ENCODE measurements at places on chromosomes 4 and X.

DNA sequence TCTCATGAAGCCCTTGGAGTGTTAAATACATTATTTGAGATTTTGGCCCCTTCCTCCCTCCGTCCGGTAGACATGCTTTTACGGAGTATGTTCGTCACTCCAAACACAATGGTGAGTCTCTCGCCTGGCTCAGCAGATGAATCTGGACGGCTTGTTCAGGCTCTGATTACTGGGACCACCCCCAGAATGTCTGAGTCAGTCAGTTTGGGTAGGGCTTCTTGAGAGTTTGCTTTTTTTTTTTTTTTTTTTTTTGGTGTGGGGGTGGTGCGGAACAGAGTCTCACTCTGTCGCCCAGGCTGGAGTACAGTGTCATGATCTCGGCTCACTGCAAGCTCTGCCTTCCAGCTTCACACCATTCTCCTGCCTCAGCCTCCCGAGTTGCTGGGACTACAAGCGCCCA is 62.4 kb upstream of the MSANTD1 start:
- no peak for DNase-seq

DNA sequence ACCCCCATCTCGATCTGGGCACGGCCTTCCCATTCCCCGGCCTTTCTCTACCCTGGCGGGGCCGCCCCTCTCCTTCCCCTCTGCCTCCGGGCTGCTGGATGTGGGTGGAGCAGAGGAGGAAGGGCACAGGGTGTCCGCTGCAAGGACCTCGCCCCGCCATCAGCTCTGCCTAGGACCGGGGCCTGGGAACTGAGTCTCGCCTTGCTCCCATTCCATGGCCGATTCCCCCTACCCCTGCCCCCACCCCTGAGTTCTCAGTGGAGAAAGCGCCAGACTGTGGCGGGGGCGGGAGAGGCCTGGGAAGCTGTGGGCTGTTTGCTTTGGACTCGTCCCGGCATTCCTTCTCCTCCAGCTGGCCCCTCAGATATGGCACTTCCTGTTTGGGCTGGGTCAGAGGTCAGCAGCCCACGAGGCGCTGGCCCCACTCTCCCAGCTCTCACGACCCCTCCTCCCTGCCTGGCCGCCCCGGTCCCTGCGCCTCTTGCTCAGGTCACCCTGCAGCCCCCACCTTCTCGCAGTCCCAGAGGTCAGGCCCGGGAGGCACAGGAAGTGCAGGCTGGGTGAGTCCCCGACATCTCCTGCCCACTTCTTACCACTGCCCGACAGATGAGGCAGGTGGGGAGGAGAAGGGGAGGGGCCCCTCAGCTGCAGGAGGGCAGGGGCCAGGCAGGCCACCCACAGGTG is 6.4 kb upstream of the BGN start:
- DNase-seq, result no peak

- DNase-seq, result no peak
Observed at GRCh38 chr4:73007526-73008100, 61.9 kb downstream of the COX18 start.

DNA sequence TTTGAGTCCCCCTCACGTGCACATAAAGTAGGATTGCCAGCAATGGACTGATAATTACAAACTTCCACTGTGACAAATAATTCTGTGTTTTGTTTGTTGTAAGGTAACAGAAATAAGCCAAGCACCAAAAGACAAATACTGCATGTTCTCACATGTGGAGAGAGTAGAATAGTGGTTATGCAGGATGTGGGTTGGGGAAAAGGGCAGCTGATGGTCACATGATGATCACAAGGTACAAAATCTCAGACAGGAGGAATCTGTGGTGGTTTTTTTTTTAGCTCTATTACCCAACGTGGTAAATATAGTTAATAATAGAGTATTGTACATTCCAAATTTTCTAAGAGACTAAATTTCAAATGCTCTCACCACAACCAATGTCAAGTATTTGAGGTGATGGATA is 182.3 kb downstream of the BANK1 start:
- DNase-seq, result no peak

DNA sequence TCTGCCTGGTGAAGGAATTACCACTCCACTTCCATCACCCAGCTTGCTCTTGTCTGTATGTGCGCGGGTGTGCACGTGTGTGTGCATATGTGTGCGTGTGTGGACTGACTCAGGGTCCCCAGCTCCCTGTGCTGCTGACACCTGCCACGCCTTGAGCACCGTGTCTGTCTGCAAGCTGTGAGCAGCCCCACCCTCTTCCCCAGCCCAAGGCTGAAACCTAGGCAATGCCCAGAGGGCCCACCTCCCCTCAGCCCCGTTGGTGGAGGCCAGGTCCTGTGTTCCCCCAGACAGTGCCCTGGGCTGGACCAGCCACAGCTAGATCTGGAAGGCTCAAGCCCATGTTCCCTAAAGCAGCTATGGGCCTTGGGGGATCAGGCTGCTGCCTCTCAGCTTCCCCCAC is 2.0 kb upstream of the CCNQ start:
- no peak for DNase-seq

DNA sequence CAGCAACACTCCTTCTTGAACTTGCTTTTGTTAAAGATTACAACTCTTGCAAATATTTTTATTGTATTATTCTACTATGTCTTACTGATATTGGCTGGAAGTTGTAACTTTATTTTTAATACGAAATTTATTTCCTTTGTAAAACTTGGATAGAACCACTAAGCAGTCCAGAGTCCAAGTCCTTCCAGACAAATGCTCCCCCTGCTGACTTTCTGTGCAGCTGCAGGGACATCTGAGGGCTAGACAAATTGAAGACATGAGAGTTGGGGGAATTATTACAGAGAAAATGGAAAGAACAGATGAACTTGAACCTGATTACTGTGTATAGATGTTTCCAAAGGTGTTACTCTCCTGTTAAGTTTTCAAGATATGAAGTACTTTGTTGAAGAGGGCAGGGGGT is 238.8 kb downstream of the GRIA3 start:
- DNase-seq, result no peak

DNA sequence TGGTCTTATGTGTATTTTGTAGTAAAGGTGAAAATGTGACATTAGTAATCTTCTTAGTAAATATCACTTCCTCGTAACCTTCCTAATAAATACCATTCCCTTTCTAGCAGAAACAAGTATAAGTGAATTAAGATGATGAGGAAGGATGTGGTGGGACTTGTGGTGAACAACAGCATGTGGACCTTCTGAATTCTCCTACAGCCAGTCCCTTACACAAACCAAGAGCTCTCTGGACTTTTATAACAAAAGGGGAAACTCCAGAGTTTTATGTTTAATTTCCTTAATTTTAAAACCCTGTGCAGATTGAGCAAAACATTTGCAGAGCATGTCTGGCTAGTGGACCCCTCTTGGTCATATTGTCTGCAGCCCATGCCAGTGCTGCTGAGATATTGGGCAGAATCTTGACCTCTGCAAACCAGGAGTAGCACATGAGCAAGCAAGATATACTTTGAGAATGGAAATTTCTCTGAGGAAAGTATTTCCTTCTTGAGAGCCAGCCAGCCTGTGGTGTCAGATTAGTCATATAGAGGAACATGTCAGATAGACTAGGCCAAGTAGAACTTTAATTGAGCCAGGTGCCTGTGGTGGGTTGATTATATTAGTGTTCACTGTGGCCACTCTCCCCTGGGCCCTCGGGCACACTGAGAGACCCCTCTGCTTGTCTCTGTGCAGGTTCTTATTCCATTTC is 328.2 kb downstream of the DKK2 start:
- DNase-seq, result no peak

- no peak for DNase-seq
Observed at GRCh38 chrX:13195340-13195739, 124.5 kb downstream of the ATXN3L start.

- DNase-seq, result no peak
Observed at GRCh38 chr4:3036131-3036952, 38.0 kb downstream of the HTT-AS start.

DNA sequence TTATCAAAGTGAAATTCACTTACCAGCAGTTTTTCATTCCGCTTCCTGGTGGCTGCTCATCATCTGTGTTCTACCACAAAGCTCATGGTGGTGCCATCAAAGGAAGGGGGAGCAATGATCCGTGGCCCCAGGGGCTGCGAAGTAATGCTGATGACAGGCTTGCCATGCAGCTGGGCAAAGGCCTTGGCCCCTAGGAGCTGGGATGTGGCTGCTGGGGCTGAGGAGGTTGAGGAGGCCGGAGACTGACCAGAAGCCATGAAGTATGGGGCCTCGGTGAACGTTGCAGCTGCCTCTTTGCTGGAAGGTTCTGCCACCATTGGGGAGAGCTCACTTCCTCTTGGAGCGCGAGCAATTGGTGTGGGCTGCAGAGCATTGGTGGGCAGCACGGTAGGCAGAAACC is 8.4 kb downstream of the C4orf54 start:
- no peak for DNase-seq

- DNase-seq, result no peak
Observed at GRCh38 chrX:120813982-120814381, 61.7 kb downstream of the CT47B1 start.

DNA sequence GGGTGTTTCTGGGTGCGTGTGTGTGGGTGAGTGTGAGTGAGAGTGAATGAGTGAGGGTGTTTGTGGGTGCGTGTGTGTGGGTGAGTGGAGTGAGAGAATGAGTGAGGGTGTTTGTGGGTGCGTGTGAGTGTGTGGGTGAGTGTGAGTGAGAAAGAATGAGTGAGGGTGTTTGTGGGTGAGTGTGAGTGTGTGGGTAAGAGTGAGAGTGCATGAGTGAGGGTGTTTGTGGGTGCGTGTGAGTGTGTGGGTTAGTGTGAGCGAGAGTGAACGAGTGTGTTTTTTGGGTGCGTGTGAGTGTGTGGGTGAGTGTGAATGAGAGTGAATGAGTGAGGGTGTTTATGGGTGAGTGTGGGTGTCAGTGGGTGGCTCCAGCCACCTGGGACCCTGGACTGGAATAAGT is 1676.1 kb upstream of the TENM3 start:
- DNase-seq, result no peak

- DNase-seq, result no peak
Observed at GRCh38 chr4:82624819-82625218, 63.0 kb upstream of the TMEM150C start.

GRCh38 chr4:77911091-77911490 is 48.5 kb downstream of the MRPL1 start:
- DNase-seq, result no peak

- peak; percentile 5 for DNase-seq
Observed at GRCh38 chrX:33434256-33435092, 223.1 kb upstream of the DMD start.

GRCh38 chr4:70892086-70892769 is 9.9 kb upstream of the MOB1B start:
- no peak for DNase-seq

DNA sequence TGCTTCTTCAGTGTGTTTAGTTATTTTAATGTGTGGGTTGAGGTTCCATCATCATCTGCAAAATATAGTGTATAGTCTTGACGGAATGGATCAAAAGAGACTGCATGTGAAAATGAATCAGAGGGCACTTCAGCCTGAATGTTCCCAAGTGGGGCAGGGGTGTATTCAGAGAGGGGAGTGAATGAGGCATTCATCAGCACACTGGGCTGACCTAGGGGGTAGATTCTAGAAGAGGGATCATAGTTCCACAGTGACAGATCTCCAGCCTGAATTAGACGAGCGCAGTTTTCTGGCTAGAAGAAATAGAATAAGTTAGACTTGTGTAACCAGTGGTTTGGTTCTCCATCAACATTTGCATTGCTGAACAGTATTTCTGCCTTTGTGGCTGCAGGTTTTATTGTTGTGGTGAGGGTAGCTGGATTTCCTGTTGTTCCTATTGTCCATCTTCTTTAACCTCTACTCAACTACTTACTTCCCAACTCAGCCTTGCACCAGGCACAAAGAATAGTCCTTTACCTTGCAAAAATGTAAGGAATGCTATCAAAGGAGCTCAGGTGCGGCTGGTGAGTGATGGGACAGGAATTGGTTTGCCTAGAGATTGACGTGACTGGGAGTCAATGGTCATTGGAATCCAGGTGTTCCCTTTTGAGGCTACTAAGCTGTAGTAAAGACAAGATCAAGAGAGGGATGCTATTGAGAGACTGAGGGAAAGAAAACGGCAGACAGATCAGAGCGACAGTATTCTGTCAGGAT is 50.9 kb downstream of the NAP1L5 start:
- DNase-seq, result peak; percentile 54

GRCh38 chr4:64464581-64464980 is 55.3 kb upstream of the TECRL start:
- no peak for DNase-seq

DNA sequence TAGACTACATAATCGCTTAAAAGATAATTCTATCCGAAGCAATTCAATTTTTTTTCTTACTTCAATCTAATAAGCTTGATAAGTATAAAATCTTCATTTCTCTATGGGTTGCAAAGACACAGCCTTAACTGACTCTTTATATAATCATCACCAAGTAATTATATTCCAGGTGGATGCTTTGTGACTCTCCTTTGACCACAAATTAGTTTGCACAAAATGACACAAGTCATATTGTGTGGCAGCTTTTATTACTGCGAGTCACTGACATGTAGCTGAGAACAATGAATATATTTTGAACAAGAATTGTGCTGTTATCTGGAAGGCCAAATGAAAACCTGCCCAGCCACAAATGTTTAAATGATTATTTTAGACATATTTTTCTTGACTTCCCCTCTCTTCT is 1727.8 kb downstream of the ARAP2 start:
- DNase-seq, result no peak

DNA sequence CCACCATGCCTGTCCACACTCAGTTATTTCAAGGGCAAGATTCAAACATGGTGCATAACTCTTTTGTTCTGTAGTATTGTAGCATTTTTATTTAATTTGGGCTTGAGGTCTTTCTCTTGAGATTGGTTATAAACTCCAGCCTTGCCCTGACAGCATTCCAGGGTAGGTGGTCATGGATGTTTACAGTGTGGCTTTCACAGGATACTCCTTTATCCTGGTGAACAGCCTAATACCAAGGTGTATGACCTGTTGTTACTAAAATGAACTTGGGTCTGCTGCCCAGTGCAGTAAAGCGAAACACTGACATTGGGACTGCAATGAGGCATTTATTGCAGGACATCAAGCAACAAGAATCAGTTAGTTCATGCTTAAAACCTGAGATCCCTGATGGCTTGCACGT is 434.8 kb downstream of the ANKRD50 start:
- DNase-seq, result no peak

GRCh38 chrX:53093748-53094581 is at the start of gene KANTR:
Gene KANTR (plus strand): TSS chrX:53094142. CDS start chrX:53124273, 30,131 bp downstream.
- peak; percentile 91 for DNase-seq

All from RWPE1 (cell line).